Frontal cortex (tissue), 4 donors: ENCODE measurements at places on chromosomes 7 and 10. TPM values are rescaled to one million over a fixed set of nuclear protein-coding genes. Genes with fewer than 3 reads are reported as not detected.

DNA sequence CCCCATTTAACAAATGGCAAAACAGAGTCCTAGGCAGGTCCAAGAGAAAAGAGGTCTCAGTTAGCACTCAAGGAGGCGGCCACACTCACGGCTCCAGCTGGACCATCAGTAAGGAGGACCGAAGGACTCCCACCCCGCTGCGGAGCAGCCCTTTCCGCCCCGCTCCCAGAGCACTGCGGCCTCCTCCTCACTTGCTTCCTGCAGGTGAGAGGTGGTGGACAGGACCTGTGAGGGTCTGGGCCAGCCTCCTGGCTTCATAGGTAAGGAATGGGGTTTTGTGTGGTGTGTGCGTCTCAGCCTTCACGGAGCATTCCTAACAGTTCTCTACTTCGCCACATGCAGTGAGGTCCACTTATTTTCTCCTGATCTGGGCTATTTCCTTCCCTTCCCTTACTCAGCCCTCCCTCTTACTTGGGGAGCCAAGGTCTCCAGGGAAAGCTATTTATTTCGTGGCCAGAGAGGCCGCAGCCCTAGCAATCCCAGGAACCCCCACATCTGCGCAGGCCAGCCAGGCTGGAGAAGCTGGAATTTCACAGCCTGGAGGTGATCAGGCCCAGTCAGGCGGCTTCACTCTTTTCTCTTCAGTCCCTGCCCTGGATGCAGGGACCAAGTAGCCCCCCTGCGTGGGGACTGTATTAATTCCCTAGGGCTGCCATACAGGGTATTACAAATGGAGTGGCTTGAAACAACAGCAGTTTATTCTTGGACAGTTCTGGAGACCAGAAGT lies 45.9 kb downstream of the ZNF783 start:
- no peak for DNase-seq

The PDK4 gene
- total RNA-seq, result 2.9 TPM

DNA sequence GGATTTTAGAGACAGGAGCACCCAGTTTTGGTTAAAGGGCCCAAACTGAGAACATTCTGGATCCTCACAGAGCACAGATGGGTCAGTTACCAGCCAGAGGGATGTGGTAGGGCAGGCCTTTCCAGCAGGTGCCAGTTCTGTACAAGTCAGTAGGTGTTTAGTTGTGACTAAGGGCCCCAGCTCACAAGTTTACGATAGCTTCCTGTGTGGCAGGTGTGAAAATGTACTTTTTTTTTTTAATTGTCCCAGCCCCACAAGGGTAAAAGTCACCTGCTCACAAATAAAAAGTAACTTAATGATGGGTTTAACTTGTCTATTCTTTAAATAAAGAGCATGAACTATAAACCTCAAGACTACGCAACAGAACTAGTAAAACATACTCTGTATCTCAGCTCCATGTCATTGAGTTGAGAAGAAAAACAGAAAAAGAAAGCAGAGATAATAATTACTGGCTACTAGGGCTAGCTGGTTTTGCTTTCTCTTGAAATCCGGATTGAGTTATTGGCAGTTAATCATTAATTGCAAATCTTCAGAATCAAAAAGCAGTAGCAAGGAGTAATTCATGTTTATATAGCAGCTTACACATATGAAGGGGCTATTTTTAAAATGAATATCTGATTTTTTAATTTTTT lies 15.4 kb downstream of the NFE2L3 start:
- no peak for DNase-seq

- no peak for DNase-seq
Measured at GRCh38 chr10:42952349-42952748, 124.5 kb upstream of the RET start.

DNA sequence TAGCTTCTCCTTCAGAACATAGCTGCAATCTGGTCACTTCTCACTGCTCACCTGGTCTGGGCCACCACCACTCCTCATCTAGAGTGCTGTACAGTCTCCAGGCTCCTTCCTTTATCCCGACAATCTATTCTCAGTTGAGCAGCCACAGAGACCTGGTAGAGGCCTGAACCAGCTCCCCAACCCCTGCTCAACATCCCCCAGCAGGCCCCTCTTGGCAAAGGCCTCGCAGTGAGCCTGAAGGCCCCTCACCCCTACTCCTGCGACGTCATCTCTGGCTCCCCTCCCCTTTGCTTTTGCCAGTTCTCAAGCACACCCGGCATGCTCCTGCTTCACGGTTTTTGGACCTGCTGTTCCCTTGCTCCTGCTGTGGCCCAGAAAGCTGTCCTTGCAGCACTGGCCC lies 113.9 kb downstream of the ARHGAP22 start:
- no peak for DNase-seq

DNA sequence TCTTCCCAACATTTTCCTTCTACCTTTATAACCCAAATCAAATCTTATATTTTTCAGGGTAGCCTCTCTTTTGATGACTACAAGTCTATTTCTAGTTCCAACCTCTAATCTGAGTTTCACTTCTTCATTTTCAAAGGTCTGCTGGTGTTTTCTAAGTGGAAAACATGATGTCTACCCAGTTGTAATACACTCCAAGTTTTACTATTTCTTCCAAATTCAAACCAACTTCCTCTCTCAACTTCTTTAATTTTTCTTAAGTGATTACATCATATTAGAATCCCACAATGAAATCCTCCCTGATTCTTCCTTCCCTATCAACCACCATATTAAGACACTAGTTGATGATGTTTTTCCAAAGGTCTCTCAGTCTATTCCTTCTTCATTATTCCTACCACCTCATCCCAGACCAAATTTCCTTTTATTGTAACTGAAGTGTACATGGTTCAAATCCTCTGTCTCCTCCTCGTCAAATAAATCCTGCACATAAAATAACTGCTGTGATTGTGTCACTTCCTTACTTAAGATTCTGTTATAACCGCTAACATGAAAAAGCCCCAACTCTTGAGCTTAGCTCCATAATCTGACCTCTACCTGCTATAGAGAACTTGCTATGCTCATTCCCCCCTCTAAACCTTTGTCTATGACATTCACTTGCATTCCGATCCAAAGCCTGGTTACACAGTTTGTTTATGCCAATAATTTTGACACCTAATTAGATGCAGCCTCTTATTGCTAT lies 12.7 kb downstream of the TAS2R38 start:
- no peak for DNase-seq

The CHST3 gene
- 3.3 TPM for total RNA-seq

- no peak for DNase-seq
Measured at GRCh38 chr7:80611779-80612178, 26.7 kb upstream of the CD36 start.

GRCh38 chr10:117993166-117993565 lies 53.6 kb downstream of the RAB11FIP2 start:
- no peak for DNase-seq

- DNase-seq, result no peak
Measured at GRCh38 chr10:239109-239508, 103.9 kb downstream of the ZMYND11 start.

DNA sequence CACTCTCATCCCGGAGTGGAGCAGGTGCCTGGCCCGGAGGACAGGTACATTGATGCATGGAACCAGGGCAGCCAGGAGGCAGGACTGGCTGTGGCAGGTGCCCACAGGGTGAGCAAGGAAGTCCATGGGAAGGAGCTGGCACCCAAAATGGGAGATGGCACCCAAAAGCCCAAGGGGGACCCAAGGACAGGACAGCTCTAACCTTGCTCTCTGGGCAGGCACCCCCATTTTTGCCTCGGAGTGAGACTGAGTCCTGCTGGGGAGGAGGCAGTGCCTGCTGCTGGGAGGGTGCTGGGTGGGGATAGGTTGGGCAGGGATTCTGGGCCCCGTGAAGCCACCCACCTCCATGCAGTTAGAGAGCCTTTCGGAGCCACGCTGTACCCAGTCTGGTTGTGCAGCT lies 234.5 kb downstream of the TCERG1L start:
- no peak for DNase-seq

DNA sequence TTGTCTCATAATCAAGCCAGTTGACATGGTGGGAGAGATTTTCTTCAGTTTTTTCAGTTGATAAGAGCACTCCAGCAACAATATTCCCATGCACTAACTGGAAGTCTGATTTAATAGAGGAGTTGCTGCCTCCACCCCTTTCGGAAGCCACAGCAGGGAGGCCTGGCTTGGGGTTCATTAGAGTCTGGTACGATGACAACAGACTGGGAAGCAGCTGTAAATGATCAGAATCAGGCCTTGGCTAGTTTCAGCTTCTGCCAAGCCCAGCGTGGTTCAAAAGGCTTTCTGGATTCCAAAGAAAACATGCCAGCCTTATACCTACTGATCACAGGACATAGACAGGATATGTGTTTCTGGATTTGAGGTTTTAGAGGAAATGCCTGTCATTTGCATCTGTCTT lies 274.0 kb downstream of the CSTF2T start:
- no peak for DNase-seq

GRCh38 chr7:100763556-100764140 lies 30.3 kb downstream of the ZAN start:
- no peak for DNase-seq
